Sigmoid colon (tissue), 7 donors: ENCODE measurements at places on chromosomes 16 and 17. TPM values are rescaled to one million over a fixed set of nuclear protein-coding genes. Genes with fewer than 3 reads are reported as not detected.

Gene ANKRD40CL
- not detected for total RNA-seq

Gene CALB2
- total RNA-seq, result 3.3 TPM

Gene LDHD
- 7.5 TPM for total RNA-seq

Gene CMTM2
- total RNA-seq, result not detected

DNA sequence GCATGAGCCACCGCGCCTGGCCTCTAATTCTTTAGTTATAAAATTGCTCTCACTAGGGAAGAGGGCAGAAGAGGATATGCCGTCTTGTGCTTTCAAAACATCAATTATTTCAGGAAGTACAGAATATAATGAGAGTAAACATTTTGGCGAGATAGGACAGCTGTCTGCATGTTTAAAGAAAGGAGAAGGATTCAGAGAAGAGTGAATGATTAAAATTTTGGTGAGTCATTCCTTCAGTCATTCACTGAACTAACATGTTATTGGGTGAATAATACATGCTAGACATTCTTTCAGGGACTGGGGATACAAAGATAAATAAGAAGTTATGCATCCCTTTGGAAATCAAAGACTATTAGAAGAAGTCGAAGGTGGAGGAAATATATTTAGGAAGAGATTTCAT, 590.3 kb upstream of the GOT2 start:
- DNase-seq, result no peak

DNA sequence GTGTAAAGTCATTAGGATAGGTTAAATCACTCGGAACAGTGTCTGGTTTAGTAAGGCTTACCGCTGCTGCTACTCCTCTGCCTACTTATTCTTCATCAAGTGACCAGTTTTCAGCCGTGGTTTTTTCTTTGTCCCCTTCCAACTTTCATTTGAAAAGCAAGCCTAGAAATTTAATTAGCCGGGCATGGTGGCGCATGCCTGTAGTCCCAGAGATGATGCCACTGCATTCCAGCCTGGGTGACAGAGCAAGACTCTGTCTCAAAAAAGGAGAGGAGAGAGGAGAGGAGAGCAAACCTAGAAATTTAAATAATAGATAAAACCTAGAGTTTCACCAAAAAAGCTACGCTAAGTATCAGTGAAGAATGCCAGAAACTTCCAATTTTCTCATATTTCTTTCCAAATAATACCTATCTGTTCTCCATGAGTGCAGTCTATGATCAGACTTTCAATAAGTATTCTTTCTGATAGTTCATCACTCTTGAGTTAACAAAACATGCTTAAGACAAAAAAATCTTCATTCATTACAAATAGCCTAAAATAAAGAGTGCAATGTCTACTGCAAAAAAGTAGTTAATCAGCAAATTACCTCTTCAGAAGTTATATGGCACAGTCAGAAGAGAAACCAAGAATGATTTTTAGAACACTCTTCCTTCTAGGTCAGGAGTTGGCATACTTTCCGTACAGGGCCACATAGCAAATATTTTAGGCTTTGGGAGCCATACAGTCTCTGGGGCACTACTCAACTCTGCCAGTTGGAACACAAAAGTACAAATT, 15.1 kb downstream of the ANKFY1 start:
- no peak for DNase-seq

DNA sequence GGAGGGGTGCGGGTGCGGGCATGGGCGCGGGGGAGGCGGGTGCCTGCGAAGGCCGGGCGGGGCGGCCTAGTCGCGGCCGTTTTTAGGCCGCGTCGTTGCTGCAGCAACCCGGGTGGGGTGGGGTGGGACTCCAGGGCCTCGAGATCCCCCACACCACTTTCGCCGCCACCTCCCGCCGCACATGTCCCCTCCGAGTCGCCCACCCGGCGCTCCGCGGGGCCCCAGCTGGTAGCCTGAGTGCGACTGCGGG, 11.3 kb downstream of the TBX2 start:
- no peak for DNase-seq

- DNase-seq, result no peak
Measured at GRCh38 chr17:1313270-1314005, 34.0 kb downstream of the TRARG1 start.

- DNase-seq, result no peak
Measured at GRCh38 chr16:8669481-8669880, 4.9 kb upstream of the ABAT start.

- DNase-seq, result no peak
Measured at GRCh38 chr17:42975265-42975664, 4.6 kb downstream of the PTGES3L start.

DNA sequence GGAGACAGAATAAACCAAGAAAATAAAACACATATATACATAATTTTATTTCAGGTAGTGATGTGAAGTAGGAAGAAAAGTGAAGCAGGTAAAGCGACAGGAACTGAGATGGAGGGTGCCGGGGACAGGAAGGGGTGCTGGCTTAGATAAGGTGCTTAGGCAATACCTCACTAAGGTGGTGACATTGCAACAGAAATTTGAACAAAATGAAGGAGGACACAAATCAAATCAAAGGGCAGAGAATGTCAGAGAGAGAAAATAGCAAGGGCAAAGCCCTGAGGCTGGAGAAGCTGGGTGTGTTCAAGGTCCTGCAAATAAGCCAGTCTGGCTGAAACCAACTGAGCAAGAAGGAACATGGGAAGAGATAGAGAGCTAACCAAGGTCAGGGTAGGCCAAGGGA, 5.0 kb upstream of the CDYL2 start:
- DNase-seq, result no peak

GRCh38 chr17:71127416-71127815, 958.1 kb downstream of the KCNJ2 start:
- no peak for DNase-seq

DNA sequence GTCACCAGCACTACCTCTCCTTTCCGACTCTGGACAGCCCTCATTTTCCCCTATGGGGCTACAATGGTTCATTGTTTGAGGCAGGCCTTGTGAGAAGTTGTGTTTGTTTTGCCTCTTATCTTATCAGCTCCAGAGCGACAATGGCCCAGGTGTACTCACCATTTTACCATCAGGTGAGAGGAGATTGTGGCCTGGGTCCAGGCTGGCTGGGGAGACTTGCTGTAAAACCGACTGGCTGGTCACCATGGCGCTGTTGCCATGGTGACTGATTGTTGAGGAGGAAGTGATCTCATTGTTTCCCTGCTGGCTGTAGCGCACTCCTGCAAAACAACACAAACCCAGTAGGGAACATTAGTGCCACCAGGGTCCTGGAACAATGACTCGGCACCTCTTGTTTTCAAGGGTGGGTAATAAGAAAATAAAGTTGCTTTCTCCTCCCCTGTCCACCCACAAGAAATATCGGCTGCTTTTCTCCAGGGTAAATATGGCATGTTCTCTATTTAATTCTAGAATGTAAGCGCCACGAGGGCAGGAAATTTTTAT, 34.4 kb downstream of the HNF1B start:
- no peak for DNase-seq

DNA sequence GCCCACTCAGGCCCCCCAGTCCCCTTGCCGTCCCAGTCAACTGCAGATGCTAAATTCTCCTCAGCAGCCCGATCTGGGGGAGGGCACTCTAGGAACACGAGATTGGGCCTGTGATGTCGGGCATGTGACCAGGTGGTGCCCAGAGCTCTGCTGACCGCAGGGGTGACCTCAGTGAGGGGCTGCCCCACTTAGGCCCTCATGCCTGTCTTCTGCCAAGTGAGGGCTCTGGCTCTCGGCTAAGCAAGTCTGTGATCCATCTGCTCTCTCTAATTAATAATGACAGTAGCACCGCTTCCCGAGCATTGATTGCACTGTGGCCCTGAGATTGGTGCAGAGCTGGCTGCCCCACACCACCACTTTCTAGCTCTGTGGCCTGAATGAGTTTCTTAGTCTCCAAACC, 138.8 kb downstream of the MRM1 start:
- no peak for DNase-seq

- no peak for DNase-seq
Measured at GRCh38 chr17:12078791-12079190, 58.1 kb downstream of the MAP2K4 start.

GRCh38 chr16:27323781-27324561, 10.2 kb downstream of the IL4R start:
- peak; percentile 58 for DNase-seq

- no peak for DNase-seq
Measured at GRCh38 chr17:63447471-63448009, 1.4 kb upstream of the CYB561 start.
